Activated CD4-positive, alpha-beta T cell treated with anti-CD3 and anti-CD28 coated beads, Interleukin-2, amount 50 U/mL, for 48 hours (primary cell): ENCODE measurements at places on chromosomes 7 and 10.

- DNase-seq, result no peak
These were observed 169.9 kb downstream of the KCND2 start for GRCh38 chr7:120442838-120443237.

GRCh38 chr10:70477661-70478162 lies 855 bp upstream of the PALD1 start:
- DNase-seq, result peak; percentile 60

DNA sequence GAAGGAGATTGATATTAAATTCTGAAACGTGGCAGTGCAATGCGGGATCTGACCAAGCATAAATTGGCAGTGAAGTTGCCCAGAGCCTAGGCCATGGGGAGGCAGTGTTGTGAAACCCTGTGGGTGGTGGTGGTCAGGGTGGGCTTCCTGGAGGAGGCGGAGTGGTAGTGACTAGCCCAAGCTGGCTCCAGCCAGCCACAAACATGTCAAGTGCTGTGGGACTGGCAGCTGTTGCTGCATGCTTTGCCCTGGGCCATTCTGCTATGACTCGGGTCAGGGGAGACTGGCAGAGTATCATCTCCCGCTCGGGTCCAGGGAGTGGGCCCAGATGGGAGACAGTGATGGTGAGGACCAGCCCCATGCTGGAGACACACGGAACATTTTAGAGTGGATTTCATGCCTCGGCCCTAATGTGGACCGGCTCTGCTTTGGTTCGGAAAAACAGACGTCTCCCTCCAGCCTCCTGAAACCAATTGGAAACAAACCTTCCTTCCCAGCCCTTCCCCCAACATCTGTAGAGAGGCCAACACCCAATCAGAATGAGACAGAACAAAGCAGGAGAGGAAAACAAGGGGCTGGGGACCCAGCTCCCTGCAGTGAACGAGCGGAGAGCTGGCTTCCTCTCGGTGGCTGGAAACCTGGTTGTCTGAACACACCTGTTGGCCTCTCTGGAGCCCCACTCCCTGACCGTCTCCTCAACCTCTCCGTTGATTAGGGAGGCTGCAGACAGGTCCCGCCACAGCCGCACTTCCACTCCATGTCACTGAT lies 58.2 kb downstream of the TMEM270 start:
- DNase-seq, result no peak

DNA sequence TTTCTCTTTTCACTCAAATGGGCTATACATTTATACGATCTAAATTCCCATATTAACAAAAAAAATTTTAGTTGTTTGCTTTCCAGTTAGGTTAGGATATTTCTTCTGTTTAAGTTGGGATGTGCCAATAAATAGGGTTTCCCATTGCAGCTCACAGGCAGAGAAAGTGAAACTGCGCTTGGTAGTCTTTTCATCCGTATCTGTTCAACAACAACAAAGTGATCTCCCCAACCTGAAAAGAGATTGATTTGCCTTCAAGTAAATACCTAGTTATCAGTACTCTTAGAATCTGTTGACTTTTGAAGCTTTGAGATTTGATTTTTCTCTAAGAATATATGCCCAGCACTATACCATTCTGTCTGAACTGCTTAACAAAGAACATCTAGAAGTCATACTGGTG lies 143.4 kb downstream of the DYNC1I1 start:
- no peak for DNase-seq

GRCh38 chr7:28528899-28529298 lies 116.6 kb downstream of the CREB5 start:
- no peak for DNase-seq

- DNase-seq, result no peak
These were observed 168.3 kb upstream of the AUTS2 start for GRCh38 chr7:69429911-69430383.

GRCh38 chr10:11913079-11913641 lies 90.0 kb downstream of the PROSER2 start:
- DNase-seq, result no peak

GRCh38 chr10:131806646-131807317 lies 94.0 kb upstream of the PPP2R2D start:
- DNase-seq, result no peak

- DNase-seq, result no peak
These were observed 14.3 kb downstream of the EFCAB10 start for GRCh38 chr7:105567024-105567423.

- DNase-seq, result no peak
These were observed 132.1 kb downstream of the MACC1 start for GRCh38 chr7:20085086-20085485.

DNA sequence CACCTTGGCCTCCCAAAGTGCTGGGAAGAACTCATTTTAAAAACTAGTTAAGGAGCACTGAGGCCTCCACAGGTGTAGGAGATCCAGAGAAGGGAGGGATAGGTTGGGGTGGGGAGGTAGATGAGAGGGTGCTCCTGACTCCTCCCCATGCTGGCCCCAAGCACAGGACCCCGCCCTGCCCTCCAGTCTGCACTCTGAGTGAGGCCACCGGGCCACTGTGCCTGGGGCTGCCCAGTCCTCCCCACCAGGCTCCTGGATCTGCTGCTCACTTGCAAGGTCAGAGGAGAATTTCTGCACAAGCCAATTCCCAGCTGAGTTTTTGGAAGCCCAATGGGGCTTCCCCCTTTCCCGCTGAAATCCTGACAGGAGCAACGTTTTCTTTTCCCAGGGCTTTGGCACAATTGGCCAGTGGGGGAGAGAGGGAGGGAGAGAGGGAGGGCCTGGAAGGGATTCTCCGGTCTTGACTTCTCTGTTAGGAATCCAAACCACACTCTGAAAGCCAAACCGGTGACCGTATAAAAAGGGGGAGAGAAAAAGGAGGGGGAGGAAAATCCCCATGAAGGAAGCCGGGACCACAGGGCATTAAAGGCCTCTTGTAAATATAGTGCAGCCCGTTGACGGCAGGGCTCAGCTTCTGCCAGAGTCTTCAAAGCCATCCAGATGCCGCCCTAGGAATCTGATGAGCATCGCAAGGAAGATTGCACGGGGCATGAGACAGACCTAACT lies 116.2 kb downstream of the SH3PXD2A start:
- DNase-seq, result no peak

- DNase-seq, result no peak
These were observed 89.6 kb upstream of the ZNF804B start for GRCh38 chr7:88669913-88670312.

- no peak for DNase-seq
These were observed 76.1 kb downstream of the ADD3 start for GRCh38 chr10:110083884-110084283.

- no peak for DNase-seq
These were observed 21.7 kb upstream of the WNT16 start for GRCh38 chr7:121307021-121307574.

- peak; percentile 6 for DNase-seq
These were observed 38.5 kb downstream of the CDK1 start for GRCh38 chr10:60816628-60817397.

GRCh38 chr7:68720697-68721096 lies 877.6 kb upstream of the AUTS2 start:
- DNase-seq, result no peak

GRCh38 chr10:81019029-81019890 lies 481.6 kb downstream of the SH2D4B start:
- peak; percentile 7 for DNase-seq

DNA sequence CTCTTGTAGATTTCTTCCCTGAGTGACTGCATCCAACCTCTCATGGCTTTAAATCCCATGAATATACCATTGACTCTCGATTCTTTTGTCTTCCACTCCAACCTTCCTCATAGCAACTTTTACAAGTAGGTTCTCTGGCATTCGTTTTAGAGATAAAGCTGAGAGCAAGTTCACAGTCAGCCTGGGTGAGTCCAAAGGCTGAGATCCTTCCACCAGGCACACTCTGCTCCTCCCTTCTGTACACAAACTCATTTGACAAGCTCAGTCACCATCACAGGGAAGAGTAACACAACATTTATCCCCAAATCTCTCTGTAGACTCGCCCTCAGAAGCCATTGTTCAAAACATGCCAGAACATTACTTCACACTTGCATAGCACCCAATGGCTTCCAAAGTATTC lies 10.9 kb downstream of the CTTNBP2 start:
- no peak for DNase-seq

- no peak for DNase-seq
These were observed 39.5 kb downstream of the PPP1R3C start for GRCh38 chr10:91593366-91593765.

DNA sequence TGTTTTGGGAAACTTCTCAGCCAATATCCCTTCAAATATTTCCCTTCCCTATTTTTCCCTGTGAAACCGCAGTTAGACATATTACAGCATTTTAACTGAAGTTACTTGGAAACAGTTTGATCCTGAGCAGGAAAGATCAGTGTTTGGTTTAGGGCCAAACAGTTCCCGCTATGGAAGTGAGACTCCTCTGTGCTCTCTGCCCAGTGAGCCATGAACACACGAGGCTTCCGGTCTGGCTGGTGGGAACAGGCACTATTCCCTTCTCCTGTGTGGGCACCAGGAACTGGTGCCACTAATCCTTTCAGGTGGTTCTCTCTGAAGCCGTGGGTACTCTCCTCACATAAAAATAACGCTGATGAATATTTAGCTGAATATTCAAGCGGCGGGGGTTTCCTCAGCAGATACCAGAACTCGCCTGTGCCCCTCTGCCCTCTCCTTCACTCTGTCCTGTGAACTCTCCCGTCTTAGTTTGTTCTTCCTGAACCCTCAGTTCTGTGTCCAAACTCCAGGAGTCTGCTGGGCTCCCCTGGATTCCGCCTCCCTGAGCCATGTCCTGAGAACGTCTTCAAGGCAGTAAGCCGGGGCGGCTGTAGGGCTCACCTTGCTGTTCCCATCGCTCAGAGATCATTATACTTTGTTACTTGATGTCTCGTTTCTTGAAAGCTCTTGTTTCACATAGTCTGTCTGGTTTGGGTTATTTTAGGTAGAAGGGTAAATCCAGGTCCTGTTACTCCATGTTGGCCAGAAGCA lies 25.7 kb downstream of the FOXL3 start:
- no peak for DNase-seq

DNA sequence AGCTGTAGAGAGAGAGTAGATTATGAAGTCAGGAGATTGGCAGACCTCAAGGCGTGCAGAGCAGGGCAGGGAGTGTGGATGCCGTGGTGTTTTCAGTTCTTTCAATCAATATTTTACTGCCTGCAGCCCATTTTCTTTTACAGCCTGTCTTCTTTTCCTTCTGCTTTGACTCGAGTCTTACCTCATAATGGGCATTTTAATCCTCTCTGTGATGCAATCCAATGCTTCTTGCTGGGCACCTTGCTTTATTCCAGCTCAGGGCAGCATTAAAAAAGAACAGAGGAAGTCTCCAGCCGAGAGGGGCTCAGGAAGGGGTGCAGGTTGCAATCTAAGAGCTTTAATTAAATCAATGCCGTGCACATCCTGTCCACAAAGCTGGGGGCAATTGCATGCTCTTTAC lies 839.0 kb downstream of the LRMDA start:
- DNase-seq, result no peak
